ENCODE measurements at places on chromosomes 11 and 22. TPM values are rescaled to one million over a fixed set of nuclear protein-coding genes. Genes with fewer than 3 reads are reported as not detected.

DNA sequence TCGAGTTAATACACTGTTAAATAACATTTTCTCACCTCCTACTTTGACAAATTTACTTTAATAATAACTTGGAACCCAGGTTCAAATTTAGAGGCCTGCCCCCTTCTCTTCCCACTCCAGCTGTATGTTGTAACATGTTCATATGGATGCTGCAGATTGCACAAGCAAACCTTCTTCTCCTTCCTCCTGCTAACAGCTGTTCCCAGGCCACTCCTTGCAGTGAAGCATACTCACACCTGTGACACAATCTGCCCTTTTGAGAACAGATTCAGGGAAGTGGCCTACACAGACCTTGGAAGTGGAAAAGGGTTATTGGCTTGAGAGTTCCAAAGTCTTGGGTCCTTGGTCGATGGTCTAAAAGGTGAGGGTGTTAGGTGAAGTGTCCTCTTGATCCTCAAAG lies 131.9 kb downstream of the TEAD1 start:
- DNase-seq, result no peak

DNA sequence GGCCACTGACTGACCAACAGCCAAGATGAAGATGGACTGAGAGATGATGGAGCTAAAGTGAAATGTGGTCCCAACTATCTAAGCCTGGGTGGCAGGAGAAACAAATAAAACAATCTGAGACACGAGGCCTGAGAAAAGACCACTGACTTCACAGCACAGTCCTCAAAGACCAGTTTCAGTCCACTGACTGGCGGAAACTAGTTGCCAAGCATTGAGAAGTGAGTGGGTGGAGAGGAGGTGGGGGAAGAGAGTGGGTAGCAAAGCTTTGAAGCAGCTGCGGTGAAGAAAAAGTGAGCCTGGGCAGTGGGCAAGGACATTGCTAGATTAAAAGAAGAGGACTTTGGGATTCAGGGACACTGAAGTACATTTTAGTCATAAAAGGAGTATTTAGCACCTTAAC lies 1.9 kb downstream of the MS4A1 start:
- DNase-seq, result no peak

GRCh38 chr11:44760917-44761550 lies 34.3 kb downstream of the TSPAN18 start:
- no peak for DNase-seq

Gene MYEOV
- 0.88 TPM for total RNA-seq

- DNase-seq, result peak; percentile 71
Measured at GRCh38 chr11:68506908-68507307, 46.4 kb downstream of the PPP6R3 start.

Gene KDELR3
- 161 TPM for total RNA-seq

- DNase-seq, result peak; percentile 73
Measured at GRCh38 chr11:122556605-122557004, 98.9 kb upstream of the UBASH3B start.

DNA sequence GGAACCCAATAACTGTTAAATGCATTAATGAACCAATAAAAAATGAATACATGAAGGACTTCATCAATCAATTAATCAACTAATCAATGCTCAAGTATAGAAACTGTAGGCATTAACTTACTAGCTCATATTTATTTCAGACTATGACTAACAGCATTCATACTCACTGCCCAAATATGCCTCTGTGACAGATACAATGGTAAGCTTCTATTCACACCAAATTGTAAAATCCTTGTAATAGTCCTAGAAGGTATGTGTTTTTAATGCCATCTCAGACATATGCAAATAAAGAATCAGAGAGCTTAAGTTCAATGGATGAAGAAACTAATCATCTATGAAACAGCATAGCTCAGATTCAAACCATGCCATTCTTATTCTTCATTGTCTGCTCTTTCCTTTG lies 1253.6 kb upstream of the TENM4 start:
- DNase-seq, result no peak

- DNase-seq, result no peak
Measured at GRCh38 chr11:119000906-119001305, 3.0 kb downstream of the CENATAC start.

Gene DCDC1
- total RNA-seq, result 1.1 TPM

Gene RRP8
- total RNA-seq, result 7.2 TPM

GRCh38 chr11:63277345-63277943 lies 34.0 kb upstream of the SLC22A25 start:
- no peak for DNase-seq

DNA sequence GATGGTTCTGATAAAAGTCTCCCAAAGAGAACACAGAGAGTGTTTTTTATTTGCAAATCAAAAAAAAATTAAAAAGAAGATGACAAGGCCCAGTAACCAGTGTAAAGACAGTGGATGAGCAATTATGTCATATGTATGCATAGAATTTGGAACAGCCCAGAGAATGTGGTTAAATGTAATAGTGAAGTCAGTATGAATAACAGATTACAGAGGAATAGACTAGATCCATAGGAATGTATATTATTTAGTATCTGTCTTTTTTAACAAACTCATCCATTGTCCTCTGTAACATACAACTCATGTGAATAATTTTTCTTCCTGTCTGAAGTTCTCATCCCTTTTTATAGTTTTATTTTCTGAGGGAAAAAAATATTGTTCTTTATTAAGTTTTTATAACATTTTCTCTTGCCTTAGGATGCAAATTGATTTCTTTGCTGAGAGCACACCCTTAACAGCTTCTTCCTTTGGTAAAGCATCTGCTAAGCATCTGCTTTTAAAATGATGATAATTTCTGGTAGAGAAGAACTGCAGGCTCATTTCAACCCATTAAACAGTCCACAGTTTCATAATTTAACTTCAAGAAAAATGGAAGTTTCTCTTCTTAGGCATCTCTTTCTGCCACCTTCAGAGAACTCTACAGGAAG lies 266.5 kb upstream of the MTNR1B start:
- DNase-seq, result no peak

GRCh38 chr11:76604081-76604625 lies 66.4 kb downstream of the LRRC32 start:
- peak; percentile 45 for DNase-seq

Gene GTSE1
- total RNA-seq, result 1.8 TPM

Gene LIPT2
- 5.0 TPM for total RNA-seq

Gene NAALAD2
- total RNA-seq, result 1.8 TPM

- DNase-seq, result no peak
Measured at GRCh38 chr11:95641495-95641894, 148.1 kb downstream of the FAM76B start.

GRCh38 chr11:93843906-93844305 lies 6.5 kb downstream of the VSTM5 start:
- DNase-seq, result no peak

Gene MIAT
- total RNA-seq, result 1.8 TPM

DNA sequence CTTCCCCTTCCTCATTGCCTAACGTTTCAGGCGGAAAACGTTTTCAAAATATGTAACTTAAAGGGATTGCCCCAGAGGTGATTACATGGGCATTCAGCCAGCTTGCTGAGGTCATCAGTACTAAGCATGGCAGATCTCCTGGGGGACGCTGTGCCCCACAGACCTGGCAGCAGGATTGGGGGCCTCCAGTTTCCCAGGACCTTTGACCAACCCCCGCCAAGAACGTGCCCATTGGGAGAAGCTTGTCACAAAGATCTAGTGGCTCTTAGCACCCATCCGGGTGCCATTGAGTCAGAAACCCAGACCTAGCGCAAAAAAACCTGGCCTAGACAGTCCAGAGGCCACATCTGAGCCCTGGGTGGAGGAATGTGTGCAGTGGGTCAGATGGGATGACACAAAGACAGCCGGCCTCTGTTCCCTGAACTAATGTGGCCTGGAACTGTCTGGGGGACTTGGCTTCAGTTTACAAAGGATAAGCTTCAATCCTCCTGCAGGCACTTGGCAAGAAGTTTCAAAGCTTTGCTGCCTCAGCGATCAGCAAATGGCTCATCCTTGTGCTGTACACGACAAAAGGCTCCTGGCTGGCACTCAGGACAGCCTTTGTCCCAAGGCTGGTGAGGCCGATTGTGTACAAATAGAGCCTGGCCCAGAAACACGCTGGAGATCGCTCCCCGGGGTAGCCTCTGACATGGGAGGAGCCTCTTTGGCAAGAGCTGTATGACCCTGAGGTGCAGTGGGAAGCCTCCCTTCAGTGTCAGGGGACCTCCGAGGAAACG lies 9.5 kb downstream of the C1QTNF6 start:
- peak; percentile 73 for DNase-seq

DNA sequence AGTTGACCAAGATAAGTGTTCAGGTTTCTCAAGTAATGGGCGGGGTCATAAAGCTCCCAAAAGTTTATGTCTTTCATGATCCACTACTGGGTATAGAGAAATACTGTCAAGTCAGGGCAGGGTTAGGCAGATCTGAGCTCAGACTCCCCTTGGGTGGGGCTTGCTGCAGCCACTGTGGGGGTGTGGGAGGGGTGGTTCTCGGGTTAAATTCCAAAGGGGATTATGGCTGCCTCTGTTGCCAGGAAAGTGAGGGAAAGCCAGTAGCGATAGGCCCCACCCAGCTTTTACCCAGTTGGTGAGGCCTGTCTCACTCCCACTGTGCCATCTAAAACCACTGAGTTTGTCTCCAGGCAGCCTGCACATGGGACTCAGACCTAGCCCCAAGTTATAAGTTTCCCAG lies 37.8 kb downstream of the DLG2 start:
- no peak for DNase-seq

Gene TRAPPC4
- 42.3 TPM for total RNA-seq

- DNase-seq, result no peak
Measured at GRCh38 chr22:32562401-32562800, 87.8 kb downstream of the FBXO7 start.

- no peak for DNase-seq
Measured at GRCh38 chr11:74633406-74634393, 41.3 kb downstream of the POLD3 start.

DNA sequence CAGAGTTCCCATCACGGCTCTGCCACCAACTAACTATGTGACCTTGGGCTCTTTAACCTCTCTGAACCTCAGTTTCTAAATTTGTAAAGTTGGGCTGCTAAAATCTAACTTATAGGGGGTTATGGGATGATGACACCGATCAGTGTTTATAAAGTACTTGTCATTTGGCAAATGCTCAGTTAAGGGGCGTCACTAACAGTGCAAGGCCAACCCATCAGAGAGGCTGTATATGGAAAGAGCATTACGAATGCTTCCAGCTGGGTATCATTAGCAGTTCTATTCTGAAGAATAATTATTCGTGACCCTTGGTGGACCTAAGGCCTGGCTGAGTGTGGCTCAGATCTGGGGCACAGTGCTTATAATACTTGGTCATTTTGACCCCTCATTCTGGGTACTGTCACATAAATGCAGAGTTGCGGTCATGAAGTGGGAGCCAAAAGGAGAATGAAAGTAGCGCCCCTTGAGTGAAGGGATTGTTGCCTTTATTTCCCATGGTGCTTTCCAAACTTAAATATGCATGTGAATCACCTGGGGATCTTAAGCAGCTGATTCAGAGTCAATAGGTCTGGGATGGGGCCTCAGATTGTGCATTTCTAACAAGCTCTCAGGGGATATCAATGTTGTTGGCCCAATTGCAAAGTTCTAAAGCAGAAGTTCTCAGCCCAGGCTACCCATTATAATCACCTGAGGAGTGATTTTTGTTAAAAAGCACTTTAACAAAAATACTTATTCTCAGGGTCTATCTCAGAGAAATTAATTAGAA lies 115.8 kb downstream of the CSNK2A3 start:
- DNase-seq, result no peak

GRCh38 chr11:74602637-74603556 lies 10.5 kb downstream of the POLD3 start:
- no peak for DNase-seq

Gene OR52N4
- total RNA-seq, result not detected

Gene IL17REL
- total RNA-seq, result not detected

DNA sequence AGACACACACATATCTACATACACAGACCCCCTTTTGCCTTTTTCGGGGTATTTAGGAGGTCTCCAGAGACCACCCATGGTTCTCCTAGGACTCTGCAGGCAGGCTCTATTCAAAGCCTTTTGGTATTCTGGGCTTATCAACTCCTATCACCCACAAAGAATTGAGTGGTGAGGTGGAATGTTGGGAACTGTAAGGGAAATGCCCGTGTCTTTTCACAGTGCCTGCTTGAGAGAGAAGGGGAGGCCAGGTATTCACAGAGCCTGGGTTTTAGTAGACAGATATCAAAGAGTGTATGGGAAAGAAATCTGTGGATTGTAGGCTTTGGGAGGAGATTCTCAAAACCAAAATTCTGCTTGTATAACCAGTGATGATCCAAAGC lies 44.0 kb upstream of the CSNK2A3 start:
- no peak for DNase-seq

DNA sequence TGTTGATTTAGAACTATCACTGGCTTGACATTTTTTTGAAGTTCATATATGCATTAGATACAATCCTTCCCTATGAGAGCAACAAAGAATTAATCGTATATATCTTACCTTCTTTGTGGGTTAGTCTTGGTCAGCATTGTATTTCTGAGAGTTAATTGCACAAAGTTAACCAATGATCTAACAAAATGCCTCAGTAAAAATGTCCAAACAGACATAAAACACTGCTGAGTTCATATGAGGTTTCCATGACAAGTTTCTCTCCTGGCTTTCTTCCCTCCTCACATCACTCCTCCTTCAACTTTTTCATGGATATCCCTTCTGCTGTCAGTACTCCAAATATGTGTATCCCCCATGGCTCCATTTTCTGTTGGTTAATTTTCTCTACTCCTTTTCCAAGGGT lies 9.0 kb downstream of the MAP6 start:
- DNase-seq, result no peak

DNA sequence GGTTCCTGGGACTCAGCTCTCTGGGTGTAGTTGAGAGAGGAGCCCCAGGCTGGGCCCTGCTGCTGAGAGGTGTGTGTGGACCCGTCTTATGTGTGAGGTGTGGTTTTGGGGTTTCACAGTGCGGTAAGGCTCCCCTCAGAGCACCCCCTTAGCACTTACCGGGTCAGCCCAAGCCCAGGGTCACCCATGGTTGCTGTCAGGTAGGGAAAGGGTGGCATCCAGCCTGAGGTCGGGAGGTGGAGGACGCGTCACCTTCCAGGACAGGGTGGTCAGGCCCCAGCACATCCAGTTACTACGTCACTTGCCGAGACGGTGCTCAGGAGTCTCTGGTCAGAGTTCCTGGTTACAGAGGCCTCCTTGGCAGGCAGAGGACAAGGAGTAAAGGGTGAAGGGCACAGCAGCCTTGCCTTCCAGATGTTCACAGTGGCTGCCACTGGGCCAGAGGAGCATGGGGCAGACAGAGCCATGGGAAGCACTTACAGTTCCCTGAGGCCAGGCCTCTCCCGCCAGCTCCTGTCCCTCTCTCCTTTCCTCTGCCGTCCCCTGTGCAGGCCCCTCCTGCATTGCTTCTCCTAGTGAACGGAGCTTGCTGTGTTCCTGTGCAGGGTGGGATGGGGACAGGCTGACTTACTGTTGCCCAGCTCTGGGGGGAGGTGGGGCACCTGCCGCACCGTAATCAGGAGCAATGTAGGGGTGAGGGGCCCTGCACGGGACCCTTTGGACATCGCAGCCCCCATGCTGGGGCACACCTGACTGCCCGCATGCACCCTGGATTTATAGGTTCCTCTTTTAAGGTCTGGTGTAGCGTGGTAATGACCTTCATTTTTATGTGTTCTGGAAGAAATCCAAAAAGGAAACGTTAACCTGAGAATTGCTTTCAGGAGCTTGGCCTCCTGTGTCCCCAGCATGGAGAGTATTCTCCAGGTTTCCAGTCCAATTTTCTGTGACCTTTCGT lies 285.9 kb downstream of the TBC1D22A start:
- DNase-seq, result peak; percentile 38
